ENCODE measurements at places on chromosomes 6 and 20.

DNA sequence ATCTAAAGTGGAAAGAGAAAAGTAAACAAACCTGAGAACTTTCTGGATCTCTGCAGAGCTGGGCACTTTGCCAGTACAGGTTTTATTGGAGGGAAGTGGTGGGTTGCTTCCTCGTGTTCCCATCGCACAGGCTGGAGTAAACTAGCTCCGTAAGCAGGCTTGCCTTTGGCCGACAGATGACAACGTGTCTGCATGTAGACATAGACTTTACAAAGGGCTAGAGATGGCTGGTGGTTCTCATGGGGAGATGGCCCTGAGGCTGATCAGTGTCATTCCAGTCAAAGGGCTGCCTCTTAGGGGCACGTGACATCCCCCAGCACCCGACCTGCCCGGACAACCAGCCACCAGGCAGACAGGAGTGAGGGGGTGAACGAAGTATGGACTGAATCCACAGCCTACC lies 98.8 kb downstream of the YTHDF1 start:
- no peaks in the 10 kb centered on the region for H3K4me1 ChIP-seq
- no peaks in the 10 kb centered on the region for H3K36me3 ChIP-seq
- no peaks in the 10 kb centered on the region for H3K27me3 ChIP-seq
- peak; percentile 9 for DNase-seq
- H3K4me3 ChIP-seq, result no peak overlapping the region

DNA sequence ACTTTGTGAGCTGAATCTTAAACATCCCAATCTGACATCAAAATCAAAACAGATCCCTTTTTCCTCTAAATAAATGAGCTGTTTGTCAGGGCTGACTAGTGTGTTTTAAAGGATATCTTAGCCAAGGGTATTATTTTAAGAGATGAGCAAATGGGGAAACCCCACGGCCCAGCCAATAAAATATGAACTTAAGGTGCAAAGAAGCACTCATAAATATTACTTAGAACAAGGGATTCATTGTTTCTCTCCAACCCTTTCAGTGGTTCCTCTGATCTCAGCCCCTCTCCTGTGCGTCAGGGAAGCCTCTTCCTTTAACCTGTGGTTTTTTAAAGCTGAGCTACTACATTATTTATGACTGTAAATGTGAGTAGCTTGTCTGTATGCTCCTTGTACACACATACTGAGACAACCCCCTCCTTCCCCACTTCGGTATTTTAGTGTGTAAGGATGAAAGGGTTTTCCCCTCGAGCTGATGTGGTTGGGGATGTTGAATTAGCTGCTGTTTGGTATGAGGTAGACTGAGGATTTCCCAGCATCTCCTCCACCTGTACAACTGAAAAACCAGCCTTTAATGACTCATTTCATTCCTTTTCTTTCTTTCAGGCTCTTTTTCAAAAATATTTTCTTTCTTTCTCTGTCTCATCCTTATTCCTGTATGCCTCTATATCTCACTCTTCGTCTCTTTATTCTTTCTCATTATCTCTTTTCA lies 6.5 kb downstream of the BMP5 start:
- no peaks in the 10 kb centered on the region for H3K27me3 ChIP-seq
- no peaks in the 10 kb centered on the region for H3K36me3 ChIP-seq
- no peak overlapping the region for H3K4me3 ChIP-seq
- H3K4me1 ChIP-seq, result no peaks in the 10 kb centered on the region

- no peaks in the 10 kb centered on the region for H3K27me3 ChIP-seq
- no peak overlapping the region for H3K27ac ChIP-seq
- no peak overlapping the region for H3K4me3 ChIP-seq
- no peak for DNase-seq
- no peaks in the 10 kb centered on the region for H3K36me3 ChIP-seq
- H3K4me1 ChIP-seq, result no peaks in the 10 kb centered on the region
Measured at GRCh38 chr6:41881506-41881905, 13.7 kb downstream of the USP49 start.

DNA sequence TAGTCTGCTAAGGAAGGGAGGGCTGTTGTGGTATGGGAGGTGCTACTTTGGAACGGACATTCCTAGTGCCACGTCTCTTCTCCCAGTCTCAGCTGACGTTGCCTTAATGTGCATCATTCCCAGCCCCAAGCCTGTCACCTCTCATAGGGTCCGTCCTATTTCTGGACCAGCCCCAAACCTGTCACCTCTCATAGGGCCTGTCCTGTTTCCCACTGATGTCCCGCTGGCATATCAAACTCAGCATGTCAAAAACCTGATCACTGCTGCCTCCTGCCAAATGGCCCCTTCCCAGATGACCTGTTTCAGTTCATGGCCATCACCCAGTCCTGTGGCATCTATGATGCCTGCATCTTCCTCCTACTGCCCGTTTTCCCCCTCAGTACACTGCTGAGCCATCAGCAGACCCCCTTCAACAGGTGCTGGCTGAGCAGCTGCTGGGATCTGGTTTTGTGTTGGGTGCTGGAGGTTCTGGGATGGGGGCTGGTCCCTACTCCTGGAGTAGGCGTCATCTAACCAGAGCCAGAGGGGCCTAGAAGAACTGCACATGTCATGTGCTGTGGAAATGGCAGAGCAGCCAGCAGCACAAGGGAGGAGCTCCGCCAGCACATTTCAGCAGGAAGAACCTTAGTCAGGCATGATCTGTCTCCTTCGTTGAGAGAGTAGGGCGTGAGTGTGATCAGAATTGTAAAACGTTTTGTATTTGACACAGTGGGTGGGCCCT lies 3.3 kb downstream of the ENTPD6 start:
- H3K27me3 ChIP-seq, result no peaks in the 10 kb centered on the region
- H3K27ac ChIP-seq, result no peak overlapping the region
- H3K4me3 ChIP-seq, result no peak overlapping the region
- no peak for DNase-seq
- no peaks in the 10 kb centered on the region for H3K36me3 ChIP-seq

DNA sequence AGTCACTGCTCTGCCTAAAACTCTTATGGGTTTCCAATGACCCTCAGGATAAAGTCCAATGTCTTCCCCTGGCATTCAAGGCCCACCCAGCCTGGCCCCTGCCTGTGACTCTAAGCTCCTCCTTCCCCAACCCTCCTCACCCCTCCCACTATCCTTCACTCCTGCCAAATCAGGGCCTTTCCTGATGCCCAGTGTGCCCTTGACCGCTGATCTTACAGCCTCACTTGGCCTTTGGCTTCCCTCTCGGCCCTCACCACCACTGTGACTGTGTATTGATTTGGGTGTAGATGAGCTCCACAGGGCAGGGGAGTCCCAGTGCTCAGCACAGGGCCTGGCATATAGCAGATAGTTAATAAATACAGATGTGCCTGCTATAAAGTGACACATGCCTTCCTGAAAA lies 115.7 kb downstream of the TOX2 start:
- no peaks in the 10 kb centered on the region for H3K4me1 ChIP-seq
- no peaks in the 10 kb centered on the region for H3K27me3 ChIP-seq
- H3K4me3 ChIP-seq, result no peak overlapping the region
- H3K36me3 ChIP-seq, result no peaks in the 10 kb centered on the region
- DNase-seq, result no peak

- no peaks in the 10 kb centered on the region for H3K4me1 ChIP-seq
- DNase-seq, result no peak
- H3K4me3 ChIP-seq, result no peak overlapping the region
- no peaks in the 10 kb centered on the region for H3K27me3 ChIP-seq
Measured at GRCh38 chr20:25300496-25301170, 52.7 kb downstream of the PYGB start.

- peak overlapping the region; percentile 85 for H3K27ac ChIP-seq
- H3K27me3 ChIP-seq, result no peaks in the 10 kb centered on the region
- peak overlapping the region; percentile 50 for H3K4me3 ChIP-seq
- DNase-seq, result peak; percentile 73
- H3K4me1 ChIP-seq, result no peaks in the 10 kb centered on the region
Measured at GRCh38 chr6:21587179-21587960, 6.2 kb upstream of the SOX4 start.

DNA sequence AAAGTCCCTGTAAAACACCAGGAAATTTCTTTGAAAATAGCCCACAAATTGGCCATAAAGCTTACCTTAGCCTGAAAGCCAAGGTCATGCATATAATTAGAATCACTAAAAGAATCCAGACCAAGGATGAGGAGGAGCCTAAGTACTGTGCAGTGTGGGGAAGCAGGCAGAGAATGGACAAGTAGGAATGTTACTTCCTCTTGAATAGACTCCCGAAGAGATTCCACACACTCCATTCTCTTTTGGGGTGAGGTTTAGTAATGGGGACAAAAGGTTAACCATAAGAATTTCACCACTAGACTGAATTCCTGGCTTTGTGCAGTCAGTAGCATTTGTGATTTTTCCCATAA lies 27.5 kb upstream of the MARCKS start:
- no peaks in the 10 kb centered on the region for H3K4me1 ChIP-seq
- H3K4me3 ChIP-seq, result no peak overlapping the region
- no peak for DNase-seq
- H3K36me3 ChIP-seq, result no peaks in the 10 kb centered on the region
- H3K27me3 ChIP-seq, result no peaks in the 10 kb centered on the region
